Stimulated activated CD8-positive, alpha-beta memory T cell treated with anti-CD3 and anti-CD28 coated beads, Interleukin-4, amount 100 ng/mL, for 1 hour (primary cell): ENCODE measurements at places on chromosomes 11 and 22.

DNA sequence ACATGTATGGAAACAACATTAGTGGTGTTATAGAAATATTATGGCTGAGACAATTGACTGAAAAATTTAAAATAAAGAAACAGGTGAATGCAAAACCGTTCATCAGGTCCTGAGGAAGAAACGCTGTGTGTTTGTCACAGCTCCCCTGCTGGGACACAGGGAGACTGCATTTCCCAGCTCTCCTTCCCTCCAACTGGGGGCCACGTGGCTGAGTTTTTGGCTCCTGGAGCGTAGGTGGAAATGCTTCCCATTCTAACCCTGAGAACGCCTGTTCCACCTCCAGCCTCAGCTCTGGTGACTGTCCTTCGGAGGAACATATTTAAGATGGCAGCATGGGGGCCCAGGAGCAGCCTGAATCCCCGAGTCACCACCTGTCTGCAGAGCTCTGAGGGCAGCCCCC is 398.6 kb downstream of the BRD1 start:
- DNase-seq, result no peak

- DNase-seq, result no peak
Observed at GRCh38 chr22:20153945-20154344, 3.1 kb upstream of the CCDC188 start.

DNA sequence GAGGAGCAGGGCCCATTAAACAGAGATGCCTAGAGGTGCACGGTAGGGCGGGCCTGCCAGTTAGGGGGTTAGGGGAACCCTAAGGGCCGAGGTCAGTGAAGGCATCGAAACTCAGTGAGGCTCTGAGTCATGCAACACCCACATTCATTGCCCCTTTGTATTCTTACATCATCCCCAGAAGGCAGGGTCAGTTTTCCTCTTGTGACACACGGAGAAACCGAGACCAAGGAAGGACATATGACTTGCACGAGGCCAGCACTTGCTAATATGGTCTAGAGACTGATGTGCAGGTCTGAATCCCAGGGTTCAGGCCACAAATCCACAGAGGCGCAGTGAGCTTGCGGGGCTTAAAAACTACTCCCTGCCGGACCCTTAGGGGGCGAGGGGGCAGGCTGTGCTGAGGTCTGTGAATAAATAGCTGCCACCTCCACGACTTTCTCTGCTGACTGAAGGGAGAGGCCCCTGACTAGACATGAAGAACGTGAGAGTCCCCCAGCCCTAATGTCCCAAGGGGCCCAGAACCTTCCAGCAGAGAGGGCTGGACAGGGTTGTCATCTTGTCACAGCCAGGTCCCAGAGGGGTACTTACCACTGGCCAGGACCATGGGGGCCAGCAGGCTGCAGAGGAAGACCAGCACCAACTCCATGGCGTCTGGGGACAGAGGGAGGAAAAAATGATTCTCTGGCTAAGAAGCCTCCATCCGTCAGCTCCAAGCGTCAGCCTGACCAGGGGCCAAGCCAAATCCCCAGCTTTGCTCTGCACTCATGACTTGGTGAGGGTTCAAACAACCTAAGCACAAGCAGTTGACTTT is 17.8 kb upstream of the FXYD2 start:
- DNase-seq, result no peak

DNA sequence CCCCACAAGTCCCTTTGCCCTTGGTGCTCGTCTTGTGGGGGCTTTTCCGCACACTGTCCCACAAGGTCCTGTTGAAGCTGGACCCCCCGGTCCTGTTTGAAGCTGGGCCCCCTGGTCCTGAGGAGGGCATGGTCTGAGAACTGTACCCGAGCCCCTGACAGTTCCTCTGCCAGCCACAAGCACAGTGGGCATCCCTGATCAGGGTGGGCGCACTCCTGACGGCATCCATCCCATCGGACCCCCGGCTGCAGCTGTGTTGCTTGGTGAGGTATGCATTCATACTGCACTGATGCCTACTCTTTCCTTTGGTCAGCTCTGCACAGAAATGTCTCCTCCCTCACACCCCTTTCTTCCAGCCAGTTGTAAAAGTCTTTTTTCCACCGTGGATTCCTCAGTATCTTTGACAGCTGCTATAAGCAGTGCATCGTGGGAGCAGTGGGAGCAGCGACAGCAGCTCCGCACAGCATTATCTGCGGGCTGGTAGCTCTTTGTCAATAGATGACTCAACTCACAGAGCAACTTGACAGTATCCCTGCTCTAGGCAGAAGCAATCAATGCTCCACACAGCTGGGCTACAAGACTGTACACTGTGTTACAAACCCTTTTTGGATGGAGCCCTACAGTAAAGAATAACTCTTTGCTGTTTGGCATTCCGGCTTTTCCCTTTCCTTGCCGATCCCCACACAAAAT is 1030.8 kb upstream of the CCDC90B start:
- DNase-seq, result no peak

GRCh38 chr11:67581469-67581868 is 2.1 kb upstream of the GSTP1 start:
- no peak for DNase-seq

DNA sequence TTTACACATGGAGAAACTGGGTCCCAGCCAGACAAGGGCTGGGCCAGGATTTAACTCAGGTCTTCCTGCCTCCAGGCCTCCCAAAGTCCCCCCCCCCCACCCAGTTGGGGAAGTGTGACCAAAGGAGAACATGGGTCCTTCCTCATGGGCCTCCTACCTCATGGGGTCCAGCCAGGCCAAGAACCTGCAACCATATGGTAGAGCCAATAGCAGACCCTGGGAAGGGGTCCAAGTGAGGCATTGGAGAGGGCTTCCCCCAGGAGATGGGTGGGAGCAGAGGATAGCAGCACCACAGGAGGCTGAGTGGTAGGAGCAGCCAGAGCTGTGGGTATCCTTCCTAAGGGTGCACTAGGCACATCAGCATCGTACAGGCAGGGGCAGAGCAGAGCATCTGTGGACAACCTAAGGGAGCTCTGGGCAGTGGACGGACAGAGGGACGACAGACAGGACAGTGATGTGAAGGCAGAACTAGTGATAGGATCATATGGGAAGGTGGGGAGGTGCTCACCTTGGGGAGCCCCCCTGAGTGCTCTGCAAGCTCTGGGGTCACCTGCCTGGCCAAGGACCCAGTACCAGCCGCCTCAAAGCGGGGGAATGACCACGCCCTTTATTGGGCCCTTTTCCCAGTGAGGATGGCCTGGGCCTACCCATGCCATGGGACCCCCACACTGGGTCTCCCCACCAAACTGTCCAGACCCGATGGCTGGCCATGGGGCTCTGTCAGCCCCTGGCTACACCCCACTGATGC is 4.5 kb downstream of the ARVCF start:
- no peak for DNase-seq

DNA sequence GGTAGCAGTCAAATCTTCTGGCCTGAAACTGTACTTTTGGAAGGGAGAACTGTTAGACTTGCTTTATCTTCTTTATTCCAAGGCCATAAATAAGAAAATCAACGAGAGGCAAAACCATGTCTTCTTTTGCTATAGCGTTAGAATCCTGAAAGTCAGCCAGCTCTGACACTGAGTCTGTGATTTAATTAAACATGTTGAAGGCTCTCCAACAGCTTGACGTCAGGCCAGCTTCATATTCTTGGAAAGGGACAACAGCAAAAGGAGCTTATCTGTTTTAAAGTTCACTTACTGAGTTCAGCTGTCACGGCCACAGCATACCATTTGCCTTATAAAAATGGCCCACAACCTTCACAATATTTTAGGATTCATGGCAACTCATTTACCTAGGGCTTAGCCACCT is 131.0 kb upstream of the LDLRAD3 start:
- no peak for DNase-seq

- DNase-seq, result no peak
Observed at GRCh38 chr11:103582351-103582909, 454.0 kb upstream of the DDI1 start.

DNA sequence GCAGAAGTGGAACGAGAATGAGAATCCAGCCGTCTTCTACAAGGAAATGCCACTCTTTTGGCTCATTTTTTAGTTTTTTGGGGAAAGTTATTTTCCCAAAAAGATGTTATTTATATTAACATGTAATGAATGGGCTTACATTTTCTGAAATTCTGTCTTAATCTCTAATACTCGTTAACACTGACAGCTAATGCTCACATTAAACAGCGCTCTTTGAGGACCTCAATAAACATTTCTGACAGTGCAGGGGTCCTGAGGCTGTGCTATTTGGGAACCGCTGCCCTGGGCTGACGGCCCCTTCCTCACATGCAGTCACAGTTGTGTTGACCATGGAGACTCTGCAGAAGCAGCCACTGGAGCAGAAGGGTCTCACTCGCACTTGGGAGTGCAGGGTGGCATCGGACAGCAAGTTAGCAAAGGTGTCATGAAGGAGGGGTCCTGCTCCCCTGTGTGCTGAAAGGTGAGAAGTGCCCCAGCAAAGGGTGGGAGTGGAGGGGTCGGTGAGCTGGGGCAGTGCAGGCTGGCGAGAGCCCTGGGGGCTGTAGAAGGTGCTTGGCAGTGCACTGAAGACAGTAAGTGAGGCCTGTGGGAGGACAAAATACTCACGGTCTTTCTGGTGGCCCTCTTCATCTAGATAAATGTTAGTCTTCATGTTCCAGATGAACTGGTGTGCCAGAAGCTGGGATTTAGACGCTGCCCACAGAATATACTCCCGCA is 53.1 kb upstream of the SERPIND1 start:
- DNase-seq, result no peak

GRCh38 chr11:8332196-8332595 is 68.5 kb upstream of the LMO1 start:
- no peak for DNase-seq

DNA sequence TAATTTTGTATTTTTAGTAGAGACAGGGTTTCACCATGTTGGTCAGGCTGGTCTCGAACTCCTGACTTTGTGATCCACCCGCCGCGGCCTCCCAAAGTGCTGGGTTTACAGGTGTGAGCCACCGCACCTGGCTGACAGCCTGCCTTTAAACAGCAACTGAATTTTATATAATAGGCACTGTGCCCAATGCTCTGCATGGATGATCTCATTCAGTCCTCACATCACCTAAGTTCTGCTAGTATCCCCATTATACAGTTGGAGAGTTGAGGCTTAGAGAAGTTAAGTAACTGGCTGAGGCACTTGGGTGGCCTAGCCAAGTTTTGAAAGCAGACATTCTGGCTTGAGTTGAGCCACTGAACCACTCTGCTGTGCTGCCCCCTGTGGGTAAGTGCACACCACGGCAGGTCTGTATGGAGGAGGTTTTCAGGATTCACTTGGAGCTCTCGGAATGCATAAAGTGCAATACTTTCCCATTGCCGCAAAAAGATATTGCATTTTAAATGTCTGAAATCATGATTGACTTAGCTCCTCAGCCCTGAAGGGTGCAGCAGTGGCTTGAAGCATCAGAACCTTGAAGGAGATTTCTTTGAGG is 112.4 kb downstream of the LDLRAD3 start:
- DNase-seq, result no peak

- DNase-seq, result no peak
Observed at GRCh38 chr11:985406-985805, 51.1 kb downstream of the MUC6 start.

DNA sequence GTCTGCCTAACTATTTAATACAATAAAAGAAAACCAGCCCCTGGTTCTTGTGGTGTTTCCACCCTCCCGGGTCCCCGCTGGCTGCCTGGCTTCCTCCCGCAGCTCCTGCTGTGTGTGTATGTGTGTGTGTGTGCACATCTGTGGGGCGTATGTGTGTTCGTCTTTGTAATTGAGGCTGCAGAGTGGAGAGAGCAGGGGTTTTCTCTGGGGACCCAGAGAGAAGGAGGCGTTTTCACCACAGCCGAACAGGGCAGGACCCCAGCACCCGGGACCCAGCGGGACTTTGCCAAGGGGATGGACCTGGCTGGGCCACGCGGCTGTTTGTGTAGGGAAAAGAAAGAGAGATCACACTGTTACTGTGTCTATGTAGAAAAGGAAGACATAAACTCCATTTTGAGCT is 42.7 kb downstream of the IGLL1 start:
- no peak for DNase-seq

DNA sequence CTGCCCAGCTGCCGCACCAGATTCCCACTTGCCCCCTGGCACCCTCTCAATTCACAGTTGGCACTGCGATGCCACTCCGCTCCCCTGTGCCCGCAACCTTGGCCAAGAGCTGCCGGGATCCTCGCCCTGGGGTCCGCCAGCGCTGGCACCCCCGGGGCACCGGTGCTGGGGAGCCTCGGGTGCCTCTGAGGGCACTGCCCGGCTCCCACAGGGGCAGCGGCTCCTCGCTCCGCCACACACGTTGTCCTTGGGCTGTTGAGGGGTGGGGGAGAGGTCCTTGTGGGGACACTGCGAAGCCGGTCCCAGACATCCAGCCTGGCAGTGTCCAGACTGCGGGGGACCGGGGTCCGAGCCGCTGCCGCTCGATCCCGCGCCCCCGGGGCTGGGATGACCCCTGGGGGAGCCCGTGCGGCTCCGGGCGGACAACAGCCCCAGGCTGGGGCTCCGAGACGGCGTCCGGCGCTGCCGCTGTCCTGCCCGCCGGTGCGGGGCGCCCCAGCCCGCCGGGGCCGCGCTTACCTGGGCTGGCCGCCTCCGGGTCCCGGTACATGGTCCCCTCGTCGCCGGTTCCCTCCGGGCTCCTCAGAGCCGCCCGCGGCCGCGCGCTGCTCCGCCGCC is 496 bp downstream of the SYT7 start:
- DNase-seq, result no peak

DNA sequence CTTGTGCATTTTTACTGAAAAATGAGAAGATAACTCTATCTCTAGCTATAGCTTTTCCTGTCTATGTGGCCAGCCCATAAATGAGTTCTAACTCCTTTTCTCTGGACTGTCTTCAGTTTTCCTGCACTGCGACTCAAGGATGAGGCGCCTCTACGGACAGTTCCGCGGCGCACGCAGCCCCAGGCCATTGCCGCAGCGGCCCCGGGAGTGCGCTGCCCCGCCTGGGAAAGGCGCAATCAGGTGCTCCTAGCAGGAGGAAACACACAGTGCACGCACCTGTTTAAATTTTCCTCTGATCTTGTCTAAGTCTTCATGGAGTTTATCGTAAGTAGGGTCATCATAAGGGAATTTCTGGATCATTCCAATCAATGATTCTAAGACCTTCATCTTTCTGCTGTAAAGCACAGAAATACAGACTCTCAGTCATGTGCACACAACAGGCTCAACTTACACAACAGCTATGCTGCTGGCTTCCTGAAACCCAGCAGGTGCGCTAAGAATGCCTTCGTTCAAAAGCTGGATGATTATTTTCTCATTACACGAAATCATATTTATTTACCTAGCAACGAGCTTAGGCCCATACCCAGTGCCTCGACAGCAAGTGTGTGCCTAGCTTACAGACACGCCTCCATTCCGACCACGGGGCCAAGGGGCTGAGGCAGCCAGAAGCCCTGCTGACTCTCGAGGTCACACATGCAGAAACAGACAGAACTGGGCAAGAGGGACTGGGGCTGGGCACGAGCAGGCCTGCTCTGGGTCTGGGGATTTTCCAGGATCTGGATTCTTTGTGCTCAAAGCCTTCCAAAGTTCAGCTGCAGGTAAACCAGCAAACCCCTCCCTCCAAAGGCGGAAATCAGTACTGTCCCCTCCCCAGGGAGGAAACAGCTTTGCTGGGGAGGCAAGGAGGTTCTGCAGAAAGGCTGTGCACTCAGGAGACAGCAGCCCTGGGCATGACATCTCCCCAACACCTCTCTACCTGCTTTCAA is 7.2 kb downstream of the LTO1 start:
- DNase-seq, result no peak
